Tibial nerve (tissue), 4 donors: ENCODE measurements at places on chromosomes 16 and 17.
A peak's percentile ranks its signal among the peaks of the same experiment; 100 is the strongest.

DNA sequence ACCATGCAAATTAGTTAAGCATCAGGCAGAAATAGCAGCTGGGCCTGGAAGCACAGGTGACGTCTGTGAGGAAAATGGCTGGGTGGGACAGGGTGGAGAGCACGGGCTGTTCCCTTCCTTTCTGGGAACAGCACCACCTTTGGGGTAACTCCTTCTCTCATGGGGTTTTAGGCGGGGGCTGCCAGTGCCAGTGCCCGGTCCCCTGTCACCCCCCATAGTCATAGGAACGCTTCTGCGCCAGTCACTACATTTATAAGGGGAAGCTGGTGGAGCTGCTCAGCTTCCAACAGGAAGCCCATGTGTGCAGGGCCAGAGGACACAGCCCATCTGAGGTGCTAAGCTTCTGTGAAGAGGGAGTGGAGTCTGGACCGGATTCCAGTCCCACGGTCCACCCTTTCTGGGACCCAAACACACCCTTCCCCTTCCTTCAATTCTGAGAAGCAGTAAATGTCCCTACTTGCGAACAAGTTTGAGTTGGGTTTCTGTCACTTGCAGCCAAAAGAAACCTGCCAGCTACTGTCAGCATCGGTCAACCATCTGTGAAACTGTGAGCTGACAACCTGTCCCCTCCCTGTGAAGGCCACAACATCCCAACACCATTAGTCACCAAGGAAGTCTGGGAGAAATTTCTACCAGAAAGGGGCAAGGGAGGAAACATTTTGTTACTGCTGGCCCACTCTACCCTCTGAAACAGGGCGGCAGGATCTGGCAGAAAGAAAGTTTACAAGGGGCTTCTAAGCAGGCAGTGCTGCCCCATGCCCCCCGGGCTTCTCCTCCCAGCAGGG, 86.0 kb upstream of the AMZ2 start:
- DNase-seq, result no peak

- no peak for DNase-seq
Measured at GRCh38 chr16:55040366-55041086, 109.9 kb downstream of the IRX5 start.

DNA sequence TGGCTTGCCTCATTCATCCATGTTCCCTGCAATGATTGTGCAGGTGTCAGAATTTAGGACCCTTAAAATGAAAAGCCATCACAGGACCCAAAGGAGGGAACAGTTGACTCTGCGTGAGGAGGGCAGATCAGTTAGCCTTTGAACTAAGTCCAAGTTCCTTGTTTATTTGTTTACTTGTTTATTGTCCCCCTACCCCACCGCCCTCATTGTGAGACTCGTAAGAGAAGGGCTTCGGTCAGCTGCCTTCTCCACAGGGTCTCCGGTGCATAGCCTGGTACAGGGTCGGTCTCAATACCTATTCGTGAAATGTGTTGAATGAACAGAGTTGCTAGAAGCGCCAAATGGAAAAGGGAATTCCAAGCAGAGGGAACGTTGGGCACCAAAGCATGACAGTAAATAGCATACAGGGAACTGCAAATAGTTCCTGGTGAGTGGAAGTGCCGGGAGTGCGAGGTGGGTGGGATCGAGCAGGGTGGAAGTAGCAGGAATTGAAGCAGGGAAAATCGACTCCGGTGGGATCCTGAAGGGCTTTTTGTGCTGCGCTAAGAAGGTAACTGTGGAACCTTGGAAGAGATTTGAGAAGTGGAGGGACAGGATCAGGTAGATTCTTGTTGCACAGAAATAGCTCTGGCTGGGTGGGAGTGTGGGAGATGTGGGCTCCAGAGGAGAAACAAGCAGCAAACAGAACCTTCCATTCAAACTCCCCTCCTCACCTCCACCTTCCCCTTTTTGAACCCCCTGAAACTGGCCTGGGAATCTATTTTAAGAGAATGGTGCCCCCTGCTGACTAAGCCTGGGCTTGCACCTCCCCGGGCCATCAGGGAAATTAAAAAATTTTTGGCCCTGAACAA, 12.7 kb downstream of the SLC35B1 start:
- peak; percentile 89 for DNase-seq

DNA sequence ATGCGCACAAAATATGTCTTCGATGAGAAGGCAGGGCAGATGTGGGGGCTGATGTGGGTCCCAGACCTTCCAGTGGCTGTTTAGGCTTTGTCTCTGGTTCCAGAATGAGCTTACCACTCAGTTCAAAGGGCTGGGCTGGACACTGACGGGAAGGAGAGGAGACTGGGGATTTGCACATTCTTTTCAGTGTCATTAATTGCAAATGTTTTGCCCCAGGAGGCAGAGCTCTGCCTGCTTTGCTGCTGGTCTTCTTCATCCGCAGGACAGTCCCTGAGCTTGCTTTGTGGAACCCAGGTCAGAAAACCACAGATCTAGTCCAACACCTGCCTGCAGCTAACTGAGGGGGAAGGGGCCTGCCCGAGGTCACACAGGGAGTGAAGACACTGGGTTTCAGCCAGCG, 20.9 kb downstream of the KCNG4 start:
- no peak for DNase-seq

DNA sequence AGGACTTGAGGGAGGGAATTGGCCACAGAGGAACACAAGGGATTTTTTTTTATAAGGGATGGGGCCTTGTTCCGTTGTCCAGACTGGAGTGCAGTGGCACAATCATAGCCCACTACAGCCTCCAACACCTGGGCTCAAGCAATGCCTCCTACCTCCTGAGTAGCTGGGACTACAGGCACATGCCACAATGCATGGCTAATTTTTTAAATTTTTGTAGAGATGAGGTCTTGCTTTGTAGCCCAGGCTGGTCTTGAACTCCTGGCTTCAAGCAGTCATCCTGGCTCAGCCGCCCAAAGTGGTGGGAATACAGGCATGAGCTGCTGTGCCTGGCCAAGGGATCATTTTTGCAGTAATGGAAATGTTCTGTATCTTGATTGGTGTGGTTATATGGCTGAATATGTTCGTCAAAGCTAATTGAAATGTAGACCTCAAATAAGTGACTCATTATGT, 56.9 kb downstream of the VMP1 start:
- DNase-seq, result no peak
